NCI-H82 (cell line): ENCODE measurements at places on chromosomes 5 and 9.
A peak's percentile ranks its signal among the peaks of the same experiment; 100 is the strongest.

GRCh38 chr5:80231243-80231642, 24.6 kb downstream of the SERINC5 start:
- DNase-seq = no peak

GRCh38 chr5:123119334-123119986, 30.4 kb downstream of the PRDM6 start:
- DNase-seq = peak; percentile 33

GRCh38 chr5:43193181-43193893, 1.3 kb downstream of the NIM1K start:
- DNase-seq = peak; percentile 8

GRCh38 chr9:125910286-125910685, 163.1 kb downstream of the PBX3 start:
- peak; percentile 32 for DNase-seq

DNA sequence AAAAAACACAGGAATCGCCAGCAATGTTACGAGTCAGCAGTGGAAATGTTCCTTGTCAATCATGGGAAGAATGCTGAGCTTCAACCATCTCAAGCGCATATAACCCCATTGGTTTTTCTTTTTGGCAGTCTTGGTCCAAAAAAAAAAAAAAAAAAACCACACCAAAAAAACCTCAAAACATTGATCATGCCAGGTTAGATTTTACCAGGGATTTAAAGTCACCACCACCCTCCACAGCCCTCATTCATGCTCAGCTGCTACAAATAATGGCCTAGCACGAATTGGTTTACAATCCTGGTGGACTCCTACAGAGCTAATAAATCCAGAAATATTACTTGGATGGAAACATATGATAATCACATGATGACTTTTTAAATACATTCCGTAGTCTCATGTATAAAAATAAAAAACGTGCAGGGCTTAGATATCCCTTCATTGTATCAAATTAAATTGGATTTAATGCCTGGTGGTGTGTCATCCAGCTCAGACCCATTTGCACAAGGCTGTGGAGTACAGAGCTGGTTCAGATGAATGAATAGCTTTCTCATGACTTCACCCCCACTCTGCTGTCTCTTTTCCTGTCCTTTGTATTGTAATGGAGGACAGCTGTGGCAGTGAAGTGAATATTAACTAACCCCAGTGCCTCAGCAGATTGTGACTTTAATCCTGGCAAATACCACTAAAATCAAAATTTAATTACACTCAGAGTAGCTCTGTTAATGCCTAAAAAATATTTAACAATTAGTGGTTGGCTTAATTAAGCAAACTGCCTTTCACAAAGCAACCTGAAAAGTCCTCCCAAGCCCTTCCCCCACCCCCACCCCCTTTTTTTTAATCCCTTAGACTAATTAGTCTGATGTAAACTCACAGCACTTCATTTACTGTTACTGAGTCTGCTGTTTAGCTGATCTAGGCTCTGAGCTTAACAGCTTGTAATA, 626.5 kb upstream of the ZNF608 start:
- DNase-seq = peak; percentile 97

DNA sequence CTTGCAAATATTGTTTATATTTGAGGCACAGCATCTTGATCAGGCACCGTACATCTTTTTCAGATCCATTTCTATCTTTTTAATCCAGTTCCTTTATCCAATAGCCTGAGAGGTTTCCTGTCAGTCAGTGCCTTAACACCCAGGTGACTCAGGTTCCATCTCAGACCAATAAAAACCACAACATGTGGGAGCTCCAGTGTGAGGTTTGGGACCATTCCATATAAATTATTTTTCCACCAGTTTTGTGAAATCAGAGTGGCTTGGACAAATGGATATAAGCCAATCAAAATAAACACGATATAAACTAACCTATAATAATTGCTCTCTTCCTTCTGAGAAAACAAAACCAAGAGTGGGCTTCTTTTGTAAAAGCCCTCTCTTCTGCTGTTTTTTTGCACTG, 351.3 kb downstream of the NTRK2 start:
- no peak for DNase-seq

- DNase-seq = no peak
Observed at GRCh38 chr9:107681988-107682387, 192.4 kb upstream of the KLF4 start.

GRCh38 chr5:16883176-16883575, 52.9 kb downstream of the MYO10 start:
- DNase-seq = peak; percentile 17

DNA sequence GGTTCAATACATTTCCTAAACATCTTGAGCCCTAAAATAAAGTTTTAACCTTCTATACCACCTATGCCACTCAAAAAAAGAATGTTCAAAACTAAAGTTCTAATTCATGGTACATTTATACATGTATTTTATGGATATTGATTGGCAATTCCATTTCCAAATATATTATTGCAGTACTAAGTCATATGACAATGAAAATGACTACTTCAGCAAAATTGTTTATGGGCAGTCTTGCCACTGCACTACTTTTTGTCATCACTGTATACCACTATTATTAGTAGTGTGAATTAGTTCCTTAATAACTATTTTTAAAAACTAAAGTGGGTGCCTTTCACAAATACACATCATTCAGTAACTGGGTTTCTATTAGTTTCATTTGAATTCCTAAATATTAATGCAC, 199.6 kb upstream of the CYLC2 start:
- no peak for DNase-seq

DNA sequence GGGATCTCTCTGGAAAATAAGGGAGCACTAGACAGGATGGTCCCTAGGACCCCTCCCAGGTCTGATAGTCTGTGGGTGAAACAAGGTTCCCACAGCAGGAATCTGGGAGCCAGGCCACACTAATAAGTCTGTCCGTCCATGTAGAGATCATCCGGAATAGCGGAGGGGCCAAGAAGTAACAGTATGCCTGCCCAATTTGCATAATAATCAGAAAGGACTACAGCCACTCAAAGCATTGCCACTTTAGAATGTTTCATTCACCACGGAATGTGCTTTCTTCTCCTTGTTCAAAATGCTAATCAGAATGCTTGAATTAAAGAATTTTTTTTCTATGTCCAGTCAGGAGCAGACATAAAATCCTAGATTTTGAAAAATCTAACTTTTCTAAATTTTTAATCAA, 254.9 kb downstream of the ACTL7B start:
- no peak for DNase-seq
